Activated CD4-positive, alpha-beta T cell treated with anti-CD3 and anti-CD28 coated beads, Interleukin-2, amount 10 ng/mL, durations not matched to agents 7 days and 5 days (primary cell): ENCODE measurements at places on chromosomes 3 and 15. TPM values are rescaled to one million over a fixed set of nuclear protein-coding genes. Genes with fewer than 3 reads are reported as not detected.

GRCh38 chr3:83802801-83803200 is 1156.0 kb upstream of the CADM2 start:
- no peaks in the 10 kb centered on the region for H3K36me3 ChIP-seq
- no peak overlapping the region for H3K27ac ChIP-seq
- H3K27me3 ChIP-seq, result no peaks in the 10 kb centered on the region
- no peaks in the 10 kb centered on the region for H3K4me1 ChIP-seq

GRCh38 chr3:185356499-185356898 is 6.4 kb upstream of the MAP3K13 start:
- no peak overlapping the region for H3K4me3 ChIP-seq
- H3K36me3 ChIP-seq, result no peaks in the 10 kb centered on the region
- peaks cover 25% of the 10 kb centered on the region for H3K27me3 ChIP-seq
- no peaks in the 10 kb centered on the region for H3K4me1 ChIP-seq
- DNase-seq, result no peak

GRCh38 chr3:52396907-52397591 is 47.9 kb downstream of the SEMA3G start:
- H3K36me3 ChIP-seq, result peaks cover 11% of the 10 kb centered on the region
- DNase-seq, result no peak
- no peak overlapping the region for H3K4me3 ChIP-seq
- H3K27me3 ChIP-seq, result no peaks in the 10 kb centered on the region

GRCh38 chr3:84679211-84679610 is 279.6 kb upstream of the CADM2 start:
- no peak overlapping the region for H3K4me3 ChIP-seq
- H3K36me3 ChIP-seq, result no peaks in the 10 kb centered on the region
- no peaks in the 10 kb centered on the region for H3K4me1 ChIP-seq

DNA sequence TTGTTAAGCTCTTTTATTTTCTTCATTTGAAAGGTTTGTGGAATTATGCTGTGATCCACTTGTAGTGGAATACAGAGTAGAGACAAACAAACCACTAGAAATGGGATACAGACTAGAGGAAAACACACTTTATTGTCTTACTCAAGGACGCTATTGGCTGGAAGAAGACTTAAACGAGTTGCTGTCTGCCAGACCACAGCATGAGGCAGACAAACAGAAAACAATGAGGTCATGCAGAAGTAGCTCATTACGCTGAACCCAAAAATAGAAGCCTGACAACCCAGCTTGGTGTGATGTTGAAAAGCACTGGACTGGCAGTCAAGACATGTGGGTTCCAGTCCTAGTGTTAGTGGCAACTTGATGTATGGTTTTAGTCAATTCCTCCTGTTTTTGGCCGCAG is 62.4 kb upstream of the P3H2 start:
- H3K4me3 ChIP-seq, result no peak overlapping the region
- H3K4me1 ChIP-seq, result no peaks in the 10 kb centered on the region
- peaks cover 3% of the 10 kb centered on the region for H3K27me3 ChIP-seq
- H3K27ac ChIP-seq, result no peak overlapping the region
- no peaks in the 10 kb centered on the region for H3K36me3 ChIP-seq

- H3K27ac ChIP-seq, result no peak overlapping the region
- H3K4me3 ChIP-seq, result no peak overlapping the region
- peak; percentile 10 for DNase-seq
- no peaks in the 10 kb centered on the region for H3K27me3 ChIP-seq
- H3K4me1 ChIP-seq, result peaks cover 19% of the 10 kb centered on the region
Measured at GRCh38 chr3:143814443-143814889, 33.8 kb downstream of the SLC9A9 start.

- H3K36me3 ChIP-seq, result peaks cover 23% of the 10 kb centered on the region
- H3K4me1 ChIP-seq, result no peaks in the 10 kb centered on the region
- DNase-seq, result no peak
Measured at GRCh38 chr3:136567599-136568188, 184.5 kb downstream of the STAG1 start.

- H3K27me3 ChIP-seq, result no peaks in the 10 kb centered on the region
- H3K36me3 ChIP-seq, result no peaks in the 10 kb centered on the region
- H3K4me3 ChIP-seq, result no peak overlapping the region
- no peaks in the 10 kb centered on the region for H3K4me1 ChIP-seq
- no peak for DNase-seq
Measured at GRCh38 chr15:33655488-33655887, 312.8 kb upstream of the CHRM5 start.

- no peak overlapping the region for H3K27ac ChIP-seq
- no peak for DNase-seq
- H3K27me3 ChIP-seq, result no peaks in the 10 kb centered on the region
Measured at GRCh38 chr3:80014576-80014975, 246.8 kb upstream of the ROBO1 start.

- peak; percentile 28 for DNase-seq
- peaks cover 6% of the 10 kb centered on the region for H3K36me3 ChIP-seq
- H3K4me3 ChIP-seq, result no peak overlapping the region
- peak overlapping the region; percentile 72 for H3K27ac ChIP-seq
- H3K27me3 ChIP-seq, result no peaks in the 10 kb centered on the region
- H3K4me1 ChIP-seq, result peaks cover 45% of the 10 kb centered on the region
Measured at GRCh38 chr3:99866261-99866761, 48.6 kb downstream of the CMSS1 start.

DNA sequence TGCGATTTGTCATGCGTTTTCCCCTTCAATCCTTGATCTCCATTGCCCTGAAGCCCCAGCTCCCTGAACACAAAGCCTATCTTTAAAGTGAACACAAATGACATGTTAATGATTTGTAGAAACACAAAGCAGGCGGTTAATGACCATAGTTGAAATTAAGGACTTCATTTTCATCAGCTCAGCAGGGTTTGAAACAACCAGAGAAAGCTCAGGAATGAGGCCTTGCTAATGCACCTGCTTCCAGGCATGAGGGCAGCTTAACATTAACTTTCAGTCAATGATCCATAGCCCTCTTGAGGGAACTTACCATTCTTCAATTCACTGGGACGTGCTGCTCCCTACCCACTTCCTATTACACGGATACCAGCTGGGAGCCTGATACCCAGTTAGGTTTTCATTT is 427.2 kb upstream of the CBLB start:
- no peaks in the 10 kb centered on the region for H3K27me3 ChIP-seq
- H3K4me1 ChIP-seq, result peaks cover 14% of the 10 kb centered on the region
- H3K27ac ChIP-seq, result no peak overlapping the region
- no peak overlapping the region for H3K4me3 ChIP-seq
- H3K36me3 ChIP-seq, result peaks cover 7% of the 10 kb centered on the region
- DNase-seq, result no peak

GRCh38 chr3:144875211-144875610 is 903.6 kb downstream of the DIPK2A start:
- no peaks in the 10 kb centered on the region for H3K36me3 ChIP-seq
- H3K4me1 ChIP-seq, result no peaks in the 10 kb centered on the region
- no peak overlapping the region for H3K27ac ChIP-seq
- no peaks in the 10 kb centered on the region for H3K27me3 ChIP-seq
- DNase-seq, result no peak

GRCh38 chr3:136642711-136643110 is 109.5 kb downstream of the STAG1 start:
- no peak for DNase-seq
- H3K27ac ChIP-seq, result no peak overlapping the region
- H3K4me3 ChIP-seq, result no peak overlapping the region

DNA sequence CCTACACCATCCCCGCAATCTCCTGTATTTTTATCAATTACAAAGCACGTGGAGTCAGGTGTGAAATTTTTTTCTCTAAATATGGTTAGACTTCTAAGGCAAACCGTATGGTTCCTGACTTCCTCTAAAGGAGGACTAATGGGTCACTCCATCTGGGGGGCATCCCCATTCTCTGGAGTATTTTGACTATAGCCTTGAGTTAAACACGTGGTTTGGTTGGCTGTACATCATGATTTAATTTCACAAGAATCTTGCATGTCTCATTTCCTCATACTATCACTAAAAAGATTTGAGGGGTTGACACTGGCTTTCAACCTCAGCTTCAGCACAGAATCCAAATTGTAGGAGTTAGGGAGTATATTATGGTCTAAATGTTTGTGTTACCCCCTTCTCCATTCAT is 25.3 kb upstream of the ZNF770 start:
- H3K27me3 ChIP-seq, result peaks cover 10% of the 10 kb centered on the region
- no peaks in the 10 kb centered on the region for H3K4me1 ChIP-seq
- no peak overlapping the region for H3K4me3 ChIP-seq
- no peak overlapping the region for H3K27ac ChIP-seq
- no peaks in the 10 kb centered on the region for H3K36me3 ChIP-seq
- no peak for DNase-seq

DNA sequence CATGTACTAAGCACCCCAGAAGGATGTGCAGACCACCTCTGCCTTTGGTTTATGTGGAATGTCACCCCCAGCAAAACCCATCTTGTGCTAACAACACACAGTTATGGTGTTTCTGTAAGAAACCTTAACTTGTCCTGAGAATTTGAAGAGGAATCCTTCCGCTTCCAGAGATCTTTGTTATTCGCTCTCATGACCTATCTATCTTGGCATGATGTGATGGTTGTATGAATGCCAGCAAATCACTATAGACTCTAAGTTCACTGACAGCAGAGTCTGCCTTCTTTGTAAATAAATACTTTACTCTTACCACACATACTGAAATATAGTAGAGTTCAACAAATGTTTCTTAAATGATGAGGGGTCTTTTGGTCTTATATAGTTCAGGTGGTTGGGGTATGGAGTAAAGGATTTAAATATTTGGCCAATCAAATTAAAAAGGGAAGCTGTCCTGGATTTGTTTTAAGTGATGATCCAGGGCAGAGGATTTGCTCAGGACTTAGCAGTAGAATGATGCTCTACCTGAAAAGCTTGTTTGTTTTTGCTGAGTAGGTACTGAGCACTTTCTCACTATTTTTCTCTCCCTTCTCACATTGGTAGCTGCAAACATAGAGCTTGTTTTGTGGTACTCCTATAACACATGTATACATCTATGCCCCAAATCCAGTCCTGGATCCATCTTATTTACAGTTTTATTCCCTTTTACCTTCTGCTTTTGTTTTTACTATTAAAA is 27.9 kb upstream of the RTP1 start:
- no peak overlapping the region for H3K4me3 ChIP-seq
- no peaks in the 10 kb centered on the region for H3K36me3 ChIP-seq
- H3K27ac ChIP-seq, result no peak overlapping the region
- DNase-seq, result no peak
- peaks cover 15% of the 10 kb centered on the region for H3K4me1 ChIP-seq

- DNase-seq, result no peak
- peaks cover 2% of the 10 kb centered on the region for H3K36me3 ChIP-seq
- peaks cover 3% of the 10 kb centered on the region for H3K4me1 ChIP-seq
- H3K27ac ChIP-seq, result no peak overlapping the region
Measured at GRCh38 chr15:82649226-82649999, 2.2 kb upstream of the CPEB1 start.

- DNase-seq, result no peak
- no peak overlapping the region for H3K4me3 ChIP-seq
- no peak overlapping the region for H3K27ac ChIP-seq
- no peaks in the 10 kb centered on the region for H3K4me1 ChIP-seq
- no peaks in the 10 kb centered on the region for H3K27me3 ChIP-seq
- H3K36me3 ChIP-seq, result no peaks in the 10 kb centered on the region
Measured at GRCh38 chr3:54856271-54856670, 71.6 kb downstream of the LRTM1 start.

Gene ECE2
- not detected for total RNA-seq

Gene IRAK2
- total RNA-seq, result 1.6 TPM

Gene GPR62
- not detected for total RNA-seq

Gene A4GNT
- not detected for total RNA-seq

Gene NPAP1
- not detected for total RNA-seq

Gene AHSG
- total RNA-seq, result not detected

Gene GHSR
- total RNA-seq, result not detected

Gene LINGO1
- total RNA-seq, result not detected

Gene FOXL2NB
- not detected for total RNA-seq

Gene SLC35G2
- total RNA-seq, result not detected

Gene PRRT3
- 5.5 TPM for total RNA-seq

Gene FAM131A
- total RNA-seq, result 3.6 TPM

Gene RETNLB
- total RNA-seq, result not detected
